Astrocyte (in vitro differentiated cells and primary cell): ENCODE measurements at places on chromosomes 3 and 15. TPM values are rescaled to one million over a fixed set of nuclear protein-coding genes. Genes with fewer than 3 reads are reported as not detected.
A peak's percentile ranks its signal among the peaks of the same experiment; 100 is the strongest.

DNA sequence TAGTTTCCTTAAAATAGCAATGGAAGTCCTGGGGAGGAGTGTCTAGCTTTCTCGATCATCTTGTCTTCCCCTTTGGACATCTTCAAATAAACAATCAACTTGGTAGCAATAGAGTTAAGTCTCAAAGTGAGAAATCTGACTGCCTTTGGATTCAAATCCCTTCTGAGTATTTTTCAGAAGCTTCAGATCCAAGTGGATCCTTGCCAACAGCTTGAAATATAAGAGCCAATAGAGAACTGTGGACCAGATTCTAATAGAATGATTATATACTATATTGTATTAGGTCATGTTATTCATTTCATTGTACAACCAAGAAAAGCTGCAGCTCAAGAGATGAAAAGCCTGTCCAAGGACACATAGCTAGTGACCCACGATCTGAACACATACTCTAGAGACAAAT lies 60.2 kb downstream of the SYNPR start:
- no peaks in the 10 kb centered on the region for H3K36me3 ChIP-seq
- DNase-seq = no peak
- peaks cover 5% of the 10 kb centered on the region for H3K4me1 ChIP-seq

GRCh38 chr3:58737644-58738043 lies 71.1 kb upstream of the FAM3D start:
- H3K4me3 ChIP-seq = no peak overlapping the region
- no peak overlapping the region for H3K27ac ChIP-seq
- H3K4me1 ChIP-seq = no peaks in the 10 kb centered on the region
- no peaks in the 10 kb centered on the region for H3K36me3 ChIP-seq
- no peaks in the 10 kb centered on the region for H3K27me3 ChIP-seq
- DNase-seq = no peak

DNA sequence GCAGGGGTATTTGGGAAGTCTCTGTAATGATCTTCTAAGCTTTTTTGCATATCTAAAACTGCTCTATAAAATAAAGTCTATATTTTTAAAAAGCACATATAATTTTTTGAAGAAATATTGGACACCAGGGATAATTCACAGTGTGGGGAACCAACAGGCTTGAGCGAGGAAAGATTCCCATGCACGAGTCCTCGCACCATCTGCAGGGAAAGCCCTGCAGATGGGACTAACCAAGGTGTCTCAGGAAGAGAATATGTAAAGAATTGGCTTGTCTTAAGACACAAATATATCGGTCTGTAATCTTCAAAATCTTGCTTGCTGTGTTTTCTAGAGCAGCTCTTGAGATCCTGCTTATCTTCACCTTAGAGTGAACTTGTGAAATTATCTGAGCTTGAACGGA lies 77.2 kb upstream of the SEMA6D start:
- H3K27ac ChIP-seq = no peak overlapping the region
- H3K27me3 ChIP-seq = no peaks in the 10 kb centered on the region
- H3K36me3 ChIP-seq = no peaks in the 10 kb centered on the region

DNA sequence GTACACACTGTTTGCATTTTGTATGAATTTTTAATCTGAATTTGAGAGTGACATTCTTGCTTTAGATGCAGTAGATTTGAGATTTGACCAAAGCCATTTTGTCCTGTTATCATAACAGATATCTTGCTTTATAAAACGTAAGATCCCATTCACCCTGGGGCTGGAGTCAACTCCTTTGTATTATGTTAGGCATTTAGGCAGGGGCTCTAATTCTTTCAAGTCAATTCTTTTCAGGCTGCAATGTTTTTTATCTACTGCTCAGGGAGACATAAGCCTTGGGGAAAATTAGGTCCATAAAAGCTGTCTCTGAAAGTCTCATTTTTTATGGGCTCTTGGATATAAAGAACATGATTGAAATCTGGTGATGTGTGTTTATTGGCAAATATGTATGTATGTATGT lies 53.0 kb upstream of the CADPS start:
- no peak overlapping the region for H3K27ac ChIP-seq
- no peak overlapping the region for H3K4me3 ChIP-seq
- H3K27me3 ChIP-seq = no peaks in the 10 kb centered on the region
- no peaks in the 10 kb centered on the region for H3K4me1 ChIP-seq

GRCh38 chr3:187964760-187965159 lies 189.2 kb upstream of the LPP start:
- DNase-seq = no peak
- H3K4me3 ChIP-seq = no peak overlapping the region
- no peaks in the 10 kb centered on the region for H3K36me3 ChIP-seq
- H3K4me1 ChIP-seq = no peaks in the 10 kb centered on the region

LTF gene
- total RNA-seq = not detected in 2 replicates

GRCh38 chr3:13280811-13281506 lies 139.2 kb downstream of the NUP210 start:
- DNase-seq = no peak
- H3K27me3 ChIP-seq = peaks cover 32% of the 10 kb centered on the region
- no peaks in the 10 kb centered on the region for H3K36me3 ChIP-seq

DNA sequence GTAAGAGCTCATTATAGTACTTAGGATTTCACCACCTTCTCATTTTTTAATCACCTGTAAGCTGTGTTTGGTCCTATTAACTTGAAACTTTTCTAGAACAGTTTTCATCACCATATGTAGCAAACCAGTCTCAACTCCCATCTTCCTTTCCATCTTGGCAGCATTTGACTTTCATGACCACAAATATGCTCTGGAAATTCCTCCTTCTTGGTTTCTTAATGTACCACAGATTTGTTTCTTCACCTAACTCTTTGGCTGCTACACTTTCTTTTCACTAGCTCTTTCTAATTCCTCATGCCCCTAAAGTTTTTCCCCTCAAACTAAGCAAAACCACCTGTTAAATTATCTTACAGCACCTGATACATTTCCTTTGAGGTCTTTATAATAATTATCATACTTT lies 13.2 kb upstream of the NMB start:
- H3K4me1 ChIP-seq = peaks cover 18% of the 10 kb centered on the region
- H3K4me3 ChIP-seq = no peak overlapping the region
- H3K36me3 ChIP-seq = peaks cover 43% of the 10 kb centered on the region
- H3K27ac ChIP-seq = peak overlapping the region; percentile 7
- no peaks in the 10 kb centered on the region for H3K27me3 ChIP-seq
- peak; percentile 86 for DNase-seq

DNA sequence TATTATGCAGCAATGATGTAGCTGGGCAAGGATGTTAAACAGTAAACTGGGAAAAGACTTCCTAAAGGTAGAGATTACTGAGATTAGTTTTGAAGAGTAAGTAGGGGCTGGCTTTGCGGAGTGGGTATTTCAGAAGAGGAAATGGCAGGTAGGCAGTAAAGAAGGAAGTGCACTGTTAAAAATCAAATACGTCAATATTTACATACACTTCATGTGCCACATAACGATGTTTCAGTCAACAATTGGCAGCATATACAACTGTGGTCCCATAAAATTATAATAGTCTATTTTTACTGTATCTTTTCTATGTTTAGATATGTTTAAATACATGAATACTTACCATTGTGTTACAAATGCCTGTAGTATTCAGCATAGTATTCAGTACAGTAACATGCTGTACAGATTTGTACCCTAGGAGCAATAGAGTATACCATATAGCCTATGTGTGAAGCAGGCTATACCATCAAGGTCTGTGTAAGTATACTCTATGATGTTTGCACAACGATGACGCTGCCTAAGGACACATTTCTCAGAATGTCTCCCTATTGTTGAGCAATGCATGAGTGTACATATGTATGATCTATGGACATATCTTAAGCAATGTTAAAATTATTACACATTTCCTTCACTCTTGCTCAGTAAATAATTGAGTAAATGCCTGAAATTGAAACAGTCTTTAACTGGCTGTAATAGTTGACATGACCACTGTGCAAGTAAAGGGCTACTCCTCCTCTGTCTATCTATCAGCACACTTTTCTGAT lies 196.7 kb downstream of the ISL2 start:
- no peak overlapping the region for H3K4me3 ChIP-seq
- no peaks in the 10 kb centered on the region for H3K36me3 ChIP-seq
- no peak for DNase-seq

MYL3 gene
- total RNA-seq = 0.43 and 0.89 TPM in 2 replicates

SLC9A9 gene
- 1.5 and 4.0 TPM in 2 replicates for total RNA-seq

GRCh38 chr15:73991260-73991659 lies 835 bp downstream of the STOML1 start:
- H3K27me3 ChIP-seq = no peaks in the 10 kb centered on the region
- H3K4me1 ChIP-seq = peaks cover 50% of the 10 kb centered on the region
- H3K36me3 ChIP-seq = no peaks in the 10 kb centered on the region
- peak overlapping the region; percentile 72 for H3K4me3 ChIP-seq

DNA sequence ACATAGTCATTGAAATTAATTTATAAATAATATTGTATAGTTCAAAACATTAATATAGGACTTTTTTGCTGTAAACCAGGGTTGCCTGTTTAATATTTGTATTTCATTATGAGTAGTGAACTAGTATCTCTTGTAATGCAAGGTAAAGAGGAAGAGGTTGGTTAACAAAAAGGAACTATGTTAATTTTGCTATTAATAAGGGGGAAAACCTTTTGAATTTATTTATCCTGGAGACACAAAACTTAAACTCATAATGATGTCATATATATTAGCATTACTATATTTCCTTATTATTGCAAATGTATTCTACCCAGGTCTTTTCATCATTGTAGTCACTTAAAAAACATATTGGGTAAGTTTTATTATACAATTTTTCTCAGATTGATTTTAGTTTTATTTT lies 94.5 kb downstream of the CHL1 start:
- no peaks in the 10 kb centered on the region for H3K36me3 ChIP-seq
- H3K4me3 ChIP-seq = no peak overlapping the region
- DNase-seq = no peak
- no peaks in the 10 kb centered on the region for H3K27me3 ChIP-seq
- H3K4me1 ChIP-seq = no peaks in the 10 kb centered on the region
- no peak overlapping the region for H3K27ac ChIP-seq

- DNase-seq = no peak
- H3K27me3 ChIP-seq = no peaks in the 10 kb centered on the region
- H3K36me3 ChIP-seq = no peaks in the 10 kb centered on the region
Observed at GRCh38 chr3:143712522-143712921, 135.7 kb downstream of the SLC9A9 start.

DNA sequence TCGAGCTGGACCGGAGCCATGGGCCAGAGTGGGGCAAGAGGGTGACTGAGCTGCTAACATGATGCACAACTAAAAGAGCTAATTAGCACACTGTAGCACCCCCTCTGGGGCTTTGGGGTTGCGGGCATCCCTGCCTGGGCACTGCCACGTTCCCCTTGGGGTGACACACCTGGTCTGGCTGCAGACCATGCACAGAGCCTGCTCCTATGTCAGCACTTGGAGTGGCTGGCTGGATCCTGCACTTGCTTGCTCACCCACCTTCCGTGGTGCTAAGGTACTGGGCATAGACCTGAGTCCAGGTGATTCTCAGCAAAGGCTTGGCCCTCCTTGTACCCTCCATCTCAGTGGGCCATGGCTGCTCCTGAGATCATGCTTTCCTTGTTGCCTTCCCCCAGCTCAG lies 12.8 kb upstream of the SPTBN5 start:
- no peak overlapping the region for H3K4me3 ChIP-seq
- H3K27ac ChIP-seq = no peak overlapping the region
- H3K4me1 ChIP-seq = no peaks in the 10 kb centered on the region
- peaks cover 27% of the 10 kb centered on the region for H3K36me3 ChIP-seq

DNA sequence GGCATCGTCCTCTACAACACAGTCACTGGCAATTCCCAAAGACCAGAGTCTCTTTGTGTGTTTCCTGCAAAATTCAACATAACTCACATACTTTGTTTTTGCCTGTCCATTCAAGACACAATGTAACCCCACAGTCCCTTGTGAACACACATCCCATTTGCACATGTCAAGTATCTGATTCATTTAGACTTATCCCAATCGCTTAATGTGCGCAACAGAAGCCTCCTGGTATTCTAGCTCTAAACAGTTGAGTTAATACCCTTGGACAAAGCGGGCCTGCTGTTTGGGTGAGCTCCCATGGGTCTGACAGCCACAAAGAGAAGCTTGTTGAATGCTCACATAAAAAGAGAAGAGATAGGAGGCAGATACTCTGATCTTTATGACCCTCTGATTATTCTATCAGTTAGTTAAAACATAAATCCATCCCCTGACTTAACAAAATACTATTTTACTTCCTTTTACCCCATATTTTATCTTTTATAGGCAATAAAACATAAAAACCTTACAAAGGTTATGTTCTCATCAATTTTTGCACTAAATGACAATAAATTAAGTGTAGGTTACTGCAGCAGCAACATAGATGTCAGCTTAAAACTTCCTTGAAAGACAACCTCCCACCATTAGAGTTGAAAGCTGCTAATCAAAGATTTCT lies 79.4 kb downstream of the ANXA2 start:
- no peak overlapping the region for H3K27ac ChIP-seq
- no peak for DNase-seq
- H3K27me3 ChIP-seq = peaks cover 4% of the 10 kb centered on the region
- H3K4me1 ChIP-seq = no peaks in the 10 kb centered on the region

GRCh38 chr3:76941376-76941775 lies 98.5 kb upstream of the ROBO2 start:
- H3K27me3 ChIP-seq = no peaks in the 10 kb centered on the region
- no peak overlapping the region for H3K27ac ChIP-seq
- DNase-seq = no peak
- no peak overlapping the region for H3K4me3 ChIP-seq
- H3K4me1 ChIP-seq = peaks cover 5% of the 10 kb centered on the region

- no peaks in the 10 kb centered on the region for H3K4me1 ChIP-seq
- H3K36me3 ChIP-seq = peaks cover 2% of the 10 kb centered on the region
- no peaks in the 10 kb centered on the region for H3K27me3 ChIP-seq
- peak; percentile 75 for DNase-seq
- H3K4me3 ChIP-seq = no peak overlapping the region
Observed at GRCh38 chr15:41698779-41699178, 38.6 kb downstream of the MGA start.

SYNPR gene
- 0.27 TPM in 1 of 2 replicates, not detected in the other for total RNA-seq

- DNase-seq = no peak
- peaks cover 7% of the 10 kb centered on the region for H3K36me3 ChIP-seq
- H3K27me3 ChIP-seq = no peaks in the 10 kb centered on the region
Observed at GRCh38 chr3:180983136-180983535, 6.4 kb downstream of the DNAJC19 start.

CD80 gene
- not detected in 2 replicates for total RNA-seq

DNA sequence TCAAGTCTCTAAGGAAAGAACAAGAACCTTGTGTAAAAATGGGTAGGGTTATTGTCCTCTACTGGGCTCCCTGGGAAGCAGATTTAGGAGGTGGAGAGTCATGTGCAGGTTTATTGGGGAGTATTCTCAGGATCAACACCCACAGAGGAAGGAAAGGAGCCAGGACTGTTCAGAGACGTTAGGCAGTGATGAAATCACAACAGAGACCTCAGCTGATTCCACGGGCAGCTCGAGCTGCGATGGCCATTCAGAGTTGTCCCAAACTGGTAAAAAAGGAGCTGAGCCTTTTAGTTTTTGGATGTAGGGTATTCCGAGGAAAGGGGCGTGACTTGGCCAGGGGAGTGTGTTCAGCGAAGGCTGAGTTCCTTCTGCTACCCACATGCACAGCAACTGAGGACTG lies 85.0 kb downstream of the RORA start:
- H3K27ac ChIP-seq = no peak overlapping the region
- H3K36me3 ChIP-seq = no peaks in the 10 kb centered on the region
- no peaks in the 10 kb centered on the region for H3K27me3 ChIP-seq
- no peaks in the 10 kb centered on the region for H3K4me1 ChIP-seq
- H3K4me3 ChIP-seq = no peak overlapping the region

PCSK6 gene
- 0.36 and 1.3 TPM in 2 replicates for total RNA-seq

- H3K27me3 ChIP-seq = no peaks in the 10 kb centered on the region
- no peak overlapping the region for H3K27ac ChIP-seq
- no peak overlapping the region for H3K4me3 ChIP-seq
Observed at GRCh38 chr15:89199746-89200145, 21.6 kb downstream of the RLBP1 start.
